ENCODE measurements at places on chromosomes 1 and 21.
A peak's percentile ranks its signal among the peaks of the same experiment; 100 is the strongest.

DNA sequence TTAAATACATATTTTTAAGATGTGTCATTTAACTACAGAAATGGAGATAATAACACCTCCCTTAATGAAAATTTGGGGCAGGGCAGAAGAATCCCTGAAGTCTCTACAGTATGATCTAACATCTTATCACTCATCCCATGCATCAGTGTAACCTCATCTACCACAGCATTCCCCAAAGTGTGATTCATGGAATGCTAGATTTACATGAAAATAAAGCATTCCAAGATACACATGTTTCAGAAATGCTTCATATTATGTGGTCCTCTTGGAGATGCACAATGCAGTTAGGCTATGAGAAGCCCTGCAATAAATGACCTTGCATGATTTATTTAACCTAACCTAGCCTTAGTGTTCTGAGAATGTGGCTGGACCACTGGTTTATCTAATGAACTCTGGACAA is 166.9 kb upstream of the SYT6 start:
- DNase-seq: no peak

- no peak for DNase-seq
Observed at GRCh38 chr1:198199105-198199504, 42.3 kb downstream of the NEK7 start.

DNA sequence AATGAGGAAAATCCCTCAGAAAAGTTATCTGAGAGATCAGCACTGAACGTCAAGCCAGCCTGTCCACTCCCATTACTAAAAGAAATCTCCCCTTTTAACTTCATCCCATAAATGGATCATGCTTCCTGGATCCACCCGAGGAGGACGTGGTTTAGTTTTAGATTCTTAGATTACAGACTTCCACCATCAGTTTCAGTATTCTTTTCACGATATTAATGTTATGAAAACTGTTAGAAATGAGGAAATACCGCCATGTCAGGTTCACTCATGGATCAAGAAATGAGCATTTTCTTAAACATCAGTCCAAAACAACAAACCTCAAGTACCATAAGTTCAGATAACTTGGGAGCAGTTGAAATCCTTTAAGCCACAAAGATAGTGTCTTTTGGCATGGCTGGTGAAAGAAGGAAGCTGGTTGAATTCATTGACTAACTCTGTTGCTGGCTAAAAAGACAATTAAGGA is 49.8 kb downstream of the NFIA start:
- no peak for DNase-seq

DNA sequence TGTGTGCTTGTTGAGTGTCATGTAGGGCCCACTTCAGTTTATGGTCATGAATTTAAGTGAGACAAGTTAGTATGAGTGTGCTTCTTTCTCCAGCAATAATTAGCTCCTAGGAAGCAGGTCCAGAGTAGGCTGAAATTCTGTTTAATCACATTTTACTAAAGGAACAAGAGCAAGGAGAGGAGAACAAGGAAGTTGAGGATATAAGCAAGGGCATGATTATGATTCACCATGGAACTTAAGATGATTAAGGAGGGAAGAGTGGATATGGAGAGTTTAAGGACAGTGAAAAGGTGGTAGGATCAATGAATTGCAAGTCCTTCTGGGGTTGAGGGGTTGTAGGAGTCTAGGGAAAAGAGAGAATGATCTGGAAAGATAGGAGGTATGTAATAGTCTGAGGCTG is 3.1 kb upstream of the DIPK1A start:
- DNase-seq: no peak

GRCh38 chr1:154213274-154213673 is 7.1 kb upstream of the CFAP141 start:
- no peak for DNase-seq

DNA sequence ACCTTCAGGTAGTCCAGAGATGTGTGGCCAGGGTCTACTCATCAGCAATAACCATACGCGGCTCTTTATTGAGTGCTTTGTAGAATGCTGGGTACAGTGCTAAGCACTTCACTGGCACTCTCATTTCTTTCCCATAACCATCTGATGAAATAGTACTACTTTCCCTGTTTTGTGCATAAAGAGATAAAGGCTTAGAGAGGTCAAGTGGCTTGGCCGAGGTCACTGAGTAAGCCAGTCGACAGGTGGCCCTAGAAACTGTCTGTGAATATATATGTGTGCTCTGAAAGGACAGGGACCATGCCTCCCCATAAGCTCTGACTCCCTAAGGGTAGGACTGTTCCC is 52.8 kb downstream of the NENF start:
- DNase-seq: no peak

GRCh38 chr1:46527474-46528296 is 23.8 kb downstream of the KNCN start:
- peak; percentile 95 for DNase-seq

GRCh38 chr1:49163031-49163430 is 386.3 kb upstream of the BEND5 start:
- no peak for DNase-seq

DNA sequence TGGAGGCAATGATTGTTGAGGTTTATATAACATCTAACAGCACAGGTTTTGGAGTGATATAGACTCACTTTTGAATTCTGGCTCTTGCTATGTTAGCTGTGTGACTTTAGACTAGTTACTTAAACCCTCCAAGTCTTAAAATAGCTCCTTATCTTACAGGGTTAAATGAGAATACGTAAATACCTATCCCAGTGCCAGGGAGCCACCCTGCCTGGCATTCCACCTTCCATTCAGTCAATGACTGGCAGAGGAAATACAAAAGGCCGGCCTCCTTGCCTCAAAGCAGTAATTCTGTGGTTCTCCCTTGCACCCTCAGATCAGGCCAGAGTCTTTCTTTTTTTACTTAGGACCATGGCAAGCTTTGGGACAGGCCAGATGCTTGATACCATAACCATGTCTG is 31.8 kb downstream of the DBT start:
- no peak for DNase-seq

GRCh38 chr1:31723828-31724359 is 20.1 kb upstream of the COL16A1 start:
- peak; percentile 62 for DNase-seq
